ENCODE measurements at places on chromosomes 5 and 9. TPM values are rescaled to one million over a fixed set of nuclear protein-coding genes. Genes with fewer than 3 reads are reported as not detected.

The ALDH1A1 gene
- 2.1 TPM for total RNA-seq

DNA sequence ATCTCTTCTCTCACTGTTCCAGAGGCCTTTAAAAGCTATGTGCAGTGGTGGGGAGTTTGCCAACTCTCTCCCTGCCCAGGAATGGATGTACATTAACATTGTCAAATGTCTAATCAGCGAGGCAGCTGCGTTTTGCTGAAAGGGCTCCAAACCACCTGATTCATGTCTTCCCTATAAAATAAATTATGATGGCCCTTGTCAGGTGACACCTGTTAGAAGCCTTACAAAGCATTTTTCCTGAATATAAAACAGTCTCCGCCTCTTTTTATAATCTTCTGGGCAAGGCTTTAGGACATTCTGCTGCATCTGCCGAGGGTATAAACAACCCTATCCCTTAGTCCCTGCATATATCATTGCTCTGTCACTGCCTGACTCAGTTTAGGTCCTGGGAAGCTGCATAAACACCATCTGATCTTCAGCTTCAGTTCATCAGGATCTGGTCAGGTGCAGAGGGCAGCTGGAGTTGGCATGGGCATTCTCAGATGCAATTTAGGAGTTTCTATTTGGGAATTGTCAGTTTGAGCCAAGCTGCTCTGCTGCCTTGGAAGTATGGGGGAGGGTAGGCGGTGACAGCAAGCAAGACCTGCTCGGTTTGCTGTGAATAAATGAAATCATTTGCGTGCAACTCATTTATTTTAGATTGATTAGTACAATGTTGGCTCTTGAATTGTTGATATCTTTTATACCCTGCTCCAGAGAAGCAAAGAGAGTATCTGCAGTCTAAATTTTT, 103.5 kb downstream of the ACER2 start:
- no peak overlapping the region for H3K4me3 ChIP-seq
- DNase-seq: no peak
- H3K4me1 ChIP-seq: no peaks in the 10 kb centered on the region
- H3K36me3 ChIP-seq: no peaks in the 10 kb centered on the region

DNA sequence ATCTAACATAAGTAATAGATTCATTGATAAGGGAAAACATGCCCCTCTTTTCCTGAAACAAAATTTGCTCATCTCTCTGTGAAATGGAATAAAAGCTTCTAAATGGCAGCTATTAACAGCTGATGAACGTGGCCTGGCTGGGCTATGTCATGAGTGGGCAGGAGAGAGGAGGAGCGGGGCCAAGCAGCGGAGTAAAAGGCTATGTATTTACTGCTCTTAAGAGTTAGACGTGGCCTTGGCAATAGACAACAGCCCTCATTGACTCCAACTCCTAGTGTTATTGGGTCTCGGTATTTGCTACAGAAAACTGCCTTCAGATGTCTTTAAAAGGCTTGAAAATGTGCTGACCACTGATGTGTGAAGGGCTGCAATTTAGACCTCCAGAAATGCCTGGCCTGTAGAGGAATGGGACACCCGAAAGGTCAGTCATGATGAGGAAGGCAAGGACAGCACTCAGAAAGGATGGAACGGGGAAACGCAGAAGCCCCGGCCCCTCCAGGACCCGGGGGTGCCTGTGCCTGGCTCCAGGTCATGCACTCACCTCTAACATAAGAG, 116.8 kb downstream of the PDZD2 start:
- H3K4me3 ChIP-seq: no peak overlapping the region
- H3K27me3 ChIP-seq: peaks cover 10% of the 10 kb centered on the region
- no peaks in the 10 kb centered on the region for H3K4me1 ChIP-seq
- H3K27ac ChIP-seq: no peak overlapping the region
- DNase-seq: no peak

GRCh38 chr9:109597496-109597895, 99.4 kb upstream of the PTPN3 start:
- H3K4me3 ChIP-seq: no peak overlapping the region
- no peak for DNase-seq
- peaks cover 8% of the 10 kb centered on the region for H3K4me1 ChIP-seq
- H3K27ac ChIP-seq: no peak overlapping the region

DNA sequence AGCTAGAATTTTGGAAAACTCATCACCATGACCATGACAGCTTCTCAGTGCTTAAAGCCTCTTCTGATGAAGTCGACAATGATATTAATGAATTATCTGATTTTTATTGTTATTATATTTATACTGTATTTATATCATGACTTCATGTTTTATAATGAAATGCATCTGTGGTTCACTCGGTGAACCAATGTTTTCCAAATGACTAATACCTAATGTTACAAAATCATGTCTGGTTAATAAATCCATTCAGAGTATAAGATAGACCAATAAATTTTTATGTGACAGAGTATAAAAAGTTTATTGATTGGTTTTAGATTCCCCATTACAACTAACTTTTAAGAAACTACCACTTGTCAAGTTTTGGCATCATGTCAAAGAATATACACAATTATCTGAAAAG, 416.5 kb downstream of the MLLT3 start:
- no peak for DNase-seq
- H3K27ac ChIP-seq: no peak overlapping the region
- H3K4me3 ChIP-seq: no peak overlapping the region
- no peaks in the 10 kb centered on the region for H3K27me3 ChIP-seq
